Fibroblast of lung (primary cell): ENCODE measurements at places on chromosomes 7 and 10. TPM values are rescaled to one million over a fixed set of nuclear protein-coding genes. Genes with fewer than 3 reads are reported as not detected.

DNA sequence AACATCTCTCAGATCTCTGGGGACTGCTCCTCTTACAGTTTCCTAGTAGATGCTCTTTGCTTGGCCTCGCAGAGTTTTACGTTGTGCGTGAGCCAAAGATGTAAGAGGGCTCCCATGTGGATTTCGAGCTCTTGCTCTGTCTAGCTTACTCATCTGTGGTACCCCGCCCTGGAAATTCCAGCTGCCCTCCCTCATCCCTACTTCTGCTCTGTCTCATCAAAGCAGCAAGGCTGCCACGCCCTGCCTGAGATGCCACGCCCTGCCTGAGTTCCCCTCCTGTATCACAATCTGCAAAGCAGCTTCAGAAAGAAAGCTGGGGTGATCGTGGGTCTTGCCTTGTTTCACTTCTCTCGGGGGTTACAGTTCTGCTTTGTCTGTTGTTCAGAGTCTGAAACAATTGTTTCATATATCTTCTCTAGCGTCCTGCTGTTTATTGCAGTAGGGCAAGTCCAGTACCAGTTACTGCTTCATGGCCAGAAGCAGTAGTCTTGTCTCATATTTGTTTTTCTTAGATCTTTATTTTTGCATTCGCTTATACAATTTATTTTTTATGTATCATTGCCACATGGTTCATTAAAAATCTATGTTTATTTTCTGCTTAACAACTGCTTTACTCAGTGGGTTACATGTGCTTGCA is 36.1 kb upstream of the CCNY start:
- DNase-seq: peak; percentile 76

GRM3 gene
- total RNA-seq: not detected in 2 replicates

DNA sequence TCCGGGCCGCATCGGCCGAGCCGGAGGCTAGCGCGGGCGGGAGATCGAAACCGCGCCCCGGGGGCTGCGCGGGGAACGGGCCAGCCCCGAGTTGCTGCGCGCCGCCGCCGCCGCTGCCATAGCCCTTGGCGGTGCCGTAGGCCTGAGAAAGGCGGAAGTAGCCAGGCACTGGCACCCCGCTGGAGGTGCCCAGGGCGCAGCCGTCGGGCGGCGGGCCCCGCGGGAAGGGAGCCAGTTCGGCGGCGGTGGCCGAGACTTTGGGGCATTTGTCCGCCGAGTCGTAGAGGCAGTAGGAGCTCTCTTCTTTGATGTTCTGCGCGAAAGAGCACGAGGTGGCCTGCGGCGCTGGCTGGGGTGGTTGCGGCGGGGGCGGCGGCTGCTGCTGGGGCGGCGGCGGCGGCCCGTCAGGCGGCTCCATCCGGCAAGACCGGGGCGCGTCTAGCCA is 587 bp downstream of the HOXA10 start:
- DNase-seq: no peak

GRCh38 chr10:22681783-22682183 is 32.6 kb downstream of the PIP4K2A start:
- peak; percentile 80 for DNase-seq

- no peak for DNase-seq
These were observed 172.5 kb upstream of the SHH start for GRCh38 chr7:155984609-155985405.

DNA sequence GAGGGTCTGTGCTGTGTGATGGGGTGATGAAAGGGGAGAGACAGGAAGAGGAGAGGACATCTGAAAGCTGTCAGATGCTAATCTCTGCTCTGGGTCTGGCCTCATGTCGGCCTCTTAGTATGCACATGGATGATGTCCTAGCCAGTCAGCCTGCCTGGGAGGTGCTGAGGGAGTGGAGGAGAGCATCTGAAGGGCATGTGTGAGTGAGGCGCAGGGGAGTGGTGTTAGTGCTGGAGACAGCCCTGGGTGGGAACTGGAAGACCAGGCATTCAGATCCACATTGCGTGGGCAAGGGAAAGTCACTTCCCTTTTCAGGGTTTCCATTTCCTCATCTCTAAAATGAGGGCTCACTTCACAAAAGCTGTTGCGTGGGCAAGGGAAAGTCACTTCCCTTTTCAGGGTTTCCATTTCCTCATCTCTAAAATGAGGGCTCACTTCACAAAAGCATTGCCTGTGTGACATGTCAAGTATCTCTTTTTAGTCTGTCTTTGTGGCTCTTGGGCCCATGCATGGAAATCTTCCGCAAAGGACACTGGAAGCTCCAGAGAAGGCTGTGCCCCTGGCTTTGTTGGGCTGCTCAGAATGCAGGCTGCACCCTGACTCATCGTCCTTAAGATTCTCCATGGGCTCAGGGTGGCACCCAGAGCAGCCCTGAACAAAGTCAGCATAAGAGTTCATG is 10.0 kb downstream of the SFTPD start:
- DNase-seq: no peak

DNA sequence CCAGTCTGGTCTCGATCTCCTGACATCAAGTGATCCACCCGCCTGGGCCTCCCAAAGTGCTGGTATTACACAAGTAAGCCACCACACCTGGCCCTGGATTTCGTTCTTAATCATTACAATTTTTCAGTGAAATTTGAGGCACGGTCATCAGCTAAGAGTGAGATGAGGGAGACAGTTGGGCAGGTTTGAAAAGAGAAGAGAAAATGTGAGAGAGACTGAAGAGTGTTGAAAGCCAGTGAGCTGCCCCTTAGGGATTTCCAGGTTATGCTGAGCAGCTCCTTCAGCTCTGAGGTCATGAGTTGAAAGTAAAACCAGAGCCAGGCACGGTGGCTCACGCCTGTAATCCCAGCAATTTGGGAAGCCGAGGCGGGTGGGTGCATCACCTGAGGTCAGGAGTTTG is 5.9 kb upstream of the UPF2 start:
- DNase-seq: no peak

NME8 gene
- not detected in 2 replicates for total RNA-seq

GRCh38 chr7:48454750-48455192 is 283.5 kb downstream of the ABCA13 start:
- DNase-seq: no peak

- peak; percentile 48 for DNase-seq
These were observed 49.3 kb upstream of the PARD3 start for GRCh38 chr10:34864149-34865067.

- peak; percentile 14 for DNase-seq
These were observed 25.6 kb upstream of the CRTAC1 start for GRCh38 chr10:98055841-98056516.
